Aorta (tissue), 5 donors: ENCODE measurements at places on chromosomes 4 and X.

- no peak for DNase-seq
Observed at GRCh38 chrX:34343001-34343400, 210.9 kb upstream of the FAM47A start.

DNA sequence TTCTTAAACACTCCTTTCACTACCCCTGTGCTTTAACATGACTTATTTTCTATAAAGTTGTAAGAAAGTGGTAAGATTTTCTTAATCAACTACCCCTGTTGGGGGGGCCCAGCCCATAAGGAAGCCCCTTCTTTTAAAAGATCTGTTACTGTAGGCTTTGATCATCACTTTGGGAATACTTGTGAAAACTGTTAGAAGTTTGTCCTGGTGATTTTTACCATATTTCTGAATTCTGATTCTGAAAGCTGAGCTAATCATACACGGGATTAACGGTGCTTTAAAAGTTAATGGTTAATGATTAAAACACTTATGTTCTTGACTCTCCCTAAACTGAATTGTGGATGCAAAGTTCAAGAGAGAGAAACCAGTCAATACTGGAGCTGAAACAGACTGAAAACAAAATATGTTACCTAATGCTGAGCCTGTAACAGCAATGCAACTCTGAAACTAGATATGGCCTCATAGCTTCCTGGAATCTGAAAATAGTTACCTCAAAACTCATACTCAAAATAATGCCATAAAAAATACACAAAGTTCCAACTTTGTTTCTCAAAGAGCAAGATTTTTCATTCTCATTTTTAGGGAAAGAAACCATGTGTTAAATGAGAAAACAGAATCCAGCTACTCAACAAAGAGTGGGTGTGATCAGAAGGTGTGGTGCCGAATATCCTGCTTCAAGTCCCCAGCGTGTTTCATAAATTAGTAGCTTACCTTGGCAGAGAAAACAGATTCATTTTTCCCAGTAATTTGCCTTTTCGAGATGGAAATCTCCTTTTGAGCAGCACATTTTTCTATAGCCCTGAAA lies 31.6 kb downstream of the ADH7 start:
- no peak for DNase-seq

GRCh38 chr4:88999392-88999930 lies 57.5 kb downstream of the FAM13A start:
- no peak for DNase-seq

DNA sequence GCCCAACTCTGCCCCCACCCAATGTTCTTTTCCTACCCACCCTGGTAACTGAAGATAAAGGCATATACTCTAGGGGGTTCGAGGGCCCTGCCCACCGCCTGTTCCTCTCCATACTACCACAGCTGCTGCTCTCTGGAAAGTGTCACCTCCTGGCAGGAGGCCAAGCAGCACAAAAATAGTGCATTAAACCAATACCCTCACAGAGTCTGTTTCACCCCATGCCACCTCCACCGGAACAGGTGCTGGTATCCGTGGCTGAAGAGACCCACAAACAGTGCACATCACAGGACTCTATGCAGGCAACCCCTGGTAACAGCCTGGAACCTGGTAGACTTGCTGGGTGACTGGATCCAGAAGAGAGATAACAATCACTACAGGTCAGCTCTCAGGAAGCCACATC lies 85.1 kb upstream of the CTSO start:
- no peak for DNase-seq
